ENCODE measurements at places on chromosomes 5 and 9.

DNA sequence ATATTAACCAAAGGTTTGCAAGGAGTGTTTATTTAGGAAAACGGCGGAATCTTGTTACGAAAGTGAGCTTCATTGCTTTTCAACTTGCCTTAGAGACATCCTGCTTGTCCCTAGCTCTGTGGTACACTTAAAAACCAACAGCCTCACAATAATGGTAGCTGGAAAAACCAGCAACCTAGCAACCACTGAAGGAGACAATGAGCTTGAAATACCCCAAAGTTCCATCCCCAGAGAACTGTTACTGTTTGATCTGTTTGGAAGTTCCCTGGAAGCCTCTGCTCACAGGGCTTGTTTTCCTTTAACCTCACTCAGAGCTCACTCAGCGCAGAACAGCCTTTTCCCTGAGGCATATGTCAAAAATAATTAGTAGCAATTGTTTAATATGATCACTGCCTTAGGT is 43.2 kb downstream of the SH3TC2 start:
- peak; percentile 28 for DNase-seq

- no peak for DNase-seq
Measured at GRCh38 chr5:147259837-147260236, 25.0 kb downstream of the STK32A start.

- no peak for DNase-seq
Measured at GRCh38 chr5:33938881-33939280, 2.7 kb downstream of the RXFP3 start.

GRCh38 chr9:84590706-84591105 is 78.8 kb upstream of the NTRK2 start:
- no peak for DNase-seq

DNA sequence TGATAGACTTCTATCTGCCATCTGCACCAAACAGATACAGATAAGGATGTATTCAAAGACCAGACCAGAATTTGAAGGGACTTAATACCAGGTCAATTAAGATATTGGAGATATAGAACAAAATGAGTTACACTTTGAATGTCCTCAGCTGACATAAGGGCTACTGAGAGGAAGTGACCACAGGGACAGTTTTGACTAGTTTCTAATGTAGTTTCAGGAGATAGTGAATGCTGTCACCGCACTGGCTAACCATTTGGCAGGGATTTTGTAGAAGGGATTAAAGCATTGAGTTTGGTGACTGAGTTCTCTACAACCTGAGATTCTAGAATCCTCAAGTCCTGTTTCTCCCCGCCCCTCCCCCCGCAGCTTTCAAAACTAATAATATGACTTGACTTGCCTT is 22.7 kb downstream of the CCNH start:
- no peak for DNase-seq

Data from spinal cord (tissue), 10 donors.